Dermis lymphatic vessel endothelial cell (primary cell): ENCODE measurements at places on chromosomes 1 and 21. TPM values are rescaled to one million over a fixed set of nuclear protein-coding genes. Genes with fewer than 3 reads are reported as not detected.

GSTM1 gene
- 2.9 TPM in 1 of 2 replicates, not detected in the other for total RNA-seq

RGS18 gene
- not detected in 2 replicates for total RNA-seq

OLFM3 gene
- total RNA-seq: not detected in 2 replicates

VCAM1 gene
- 0.26 and 0.43 TPM in 2 replicates for total RNA-seq

ETNK2 gene
- 8.9 and 9.6 TPM in 2 replicates for total RNA-seq

LRRC39 gene
- 0.34 and 0.43 TPM in 2 replicates for total RNA-seq
